ENCODE measurements at places on chromosomes 2 and 18. TPM values are rescaled to one million over a fixed set of nuclear protein-coding genes. Genes with fewer than 3 reads are reported as not detected.

The ACMSD gene
- not detected for total RNA-seq

The KIAA2012 gene
- not detected for total RNA-seq

The FLACC1 gene
- 11.1 TPM for total RNA-seq

The KRTCAP3 gene
- total RNA-seq = 0.68 TPM

The BOD1L2 gene
- total RNA-seq = not detected

The LAMA1 gene
- total RNA-seq = not detected

The OR6B2 gene
- not detected for total RNA-seq

The C2orf78 gene
- total RNA-seq = not detected

The KCNJ13 gene
- total RNA-seq = not detected

The ZSWIM2 gene
- total RNA-seq = not detected

The VAMP8 gene
- total RNA-seq = 30.9 TPM

The PID1 gene
- 66.2 TPM for total RNA-seq

The HAAO gene
- 33.7 TPM for total RNA-seq

The DLGAP1 gene
- 19.0 TPM for total RNA-seq

The MYO5B gene
- total RNA-seq = 13.5 TPM

The NEU2 gene
- total RNA-seq = not detected

The C2orf80 gene
- total RNA-seq = not detected

The EFR3B gene
- 0.81 TPM for total RNA-seq

The RNF125 gene
- 4.6 TPM for total RNA-seq

The NDC80 gene
- total RNA-seq = 1.6 TPM

The CRYGC gene
- not detected for total RNA-seq

The GPAT2 gene
- 6.9 TPM for total RNA-seq

The DCDC2C gene
- 13.1 TPM for total RNA-seq

The MATN3 gene
- 1.3 TPM for total RNA-seq

The IL37 gene
- total RNA-seq = not detected

The GCG gene
- not detected for total RNA-seq

The CMPK2 gene
- total RNA-seq = 31.1 TPM

The SLC16A14 gene
- total RNA-seq = 3.0 TPM

The SPAG16 gene
- 26.3 TPM for total RNA-seq

The CTNNA2 gene
- total RNA-seq = not detected

The TEKT4 gene
- total RNA-seq = not detected

The RAPGEF4 gene
- total RNA-seq = 9.9 TPM

The ATP6V1C2 gene
- not detected for total RNA-seq

The FAM110C gene
- total RNA-seq = 5.0 TPM

The ITGB6 gene
- not detected for total RNA-seq

The NEUROD1 gene
- not detected for total RNA-seq

The PRKAG3 gene
- total RNA-seq = not detected

The CDK15 gene
- 1.5 TPM for total RNA-seq

The GNLY gene
- 1.5 TPM for total RNA-seq

The RESP18 gene
- not detected for total RNA-seq

The CD207 gene
- 0.27 TPM for total RNA-seq

The TNS1 gene
- 2,296 TPM for total RNA-seq

The TANC1 gene
- total RNA-seq = 86.1 TPM

The ITPRID2 gene
- 102 TPM for total RNA-seq

The PLCD4 gene
- 8.3 TPM for total RNA-seq

The ERFE gene
- 1.3 TPM for total RNA-seq

All from thoracic aorta (tissue), 2 donors.